Psoas muscle (tissue), 8 donors: ENCODE measurements at places on chromosomes 6 and 20.

GRCh38 chr6:144653885-144654505, 368.9 kb downstream of the UTRN start:
- DNase-seq = no peak
- no peaks in the 10 kb centered on the region for H3K27me3 ChIP-seq
- no peak overlapping the region for H3K27ac ChIP-seq
- no peaks in the 10 kb centered on the region for H3K4me1 ChIP-seq

DNA sequence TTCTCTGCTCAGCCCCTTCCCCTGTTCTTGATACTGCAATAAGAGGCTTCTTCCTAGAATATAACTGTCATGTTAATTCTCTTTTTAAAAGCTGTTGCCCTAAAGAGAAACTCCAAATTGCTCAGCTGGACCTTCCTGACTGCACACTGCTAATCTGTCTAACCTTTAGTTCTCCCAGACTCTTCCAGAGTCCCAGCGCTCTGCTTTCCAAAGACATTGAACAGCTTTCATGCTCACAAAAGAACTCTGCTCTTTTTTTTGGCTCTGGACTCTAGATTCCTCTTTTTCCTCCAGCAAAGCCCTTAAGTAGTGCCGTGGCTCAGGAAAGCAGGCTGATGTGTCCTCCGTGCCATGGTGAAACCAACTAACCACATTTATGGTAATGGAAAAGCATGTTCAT, 356.6 kb upstream of the RSPO3 start:
- no peak for DNase-seq
- no peak overlapping the region for H3K27ac ChIP-seq
- H3K27me3 ChIP-seq = no peaks in the 10 kb centered on the region

DNA sequence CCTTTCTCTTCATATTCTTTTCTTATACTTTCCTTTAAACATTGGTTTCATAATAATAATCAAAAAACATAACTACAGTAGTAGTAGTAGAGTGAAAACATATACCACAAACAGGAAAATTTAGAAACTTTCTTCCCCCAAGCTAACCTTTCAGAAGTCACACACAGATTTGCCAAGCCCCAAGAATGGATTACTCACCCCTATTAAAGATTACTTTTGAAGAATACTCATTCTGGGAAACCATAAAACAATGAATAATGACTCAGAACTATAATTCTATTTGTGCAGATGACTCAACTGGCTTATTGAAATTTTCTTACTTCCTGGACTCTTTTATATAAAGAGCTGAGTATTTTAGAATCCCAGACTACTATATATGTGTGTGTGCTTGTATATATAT, 119.4 kb upstream of the GJE1 start:
- H3K4me3 ChIP-seq = no peak overlapping the region
- H3K4me1 ChIP-seq = no peaks in the 10 kb centered on the region
- no peaks in the 10 kb centered on the region for H3K27me3 ChIP-seq
- H3K36me3 ChIP-seq = no peaks in the 10 kb centered on the region
- H3K27ac ChIP-seq = no peak overlapping the region

DNA sequence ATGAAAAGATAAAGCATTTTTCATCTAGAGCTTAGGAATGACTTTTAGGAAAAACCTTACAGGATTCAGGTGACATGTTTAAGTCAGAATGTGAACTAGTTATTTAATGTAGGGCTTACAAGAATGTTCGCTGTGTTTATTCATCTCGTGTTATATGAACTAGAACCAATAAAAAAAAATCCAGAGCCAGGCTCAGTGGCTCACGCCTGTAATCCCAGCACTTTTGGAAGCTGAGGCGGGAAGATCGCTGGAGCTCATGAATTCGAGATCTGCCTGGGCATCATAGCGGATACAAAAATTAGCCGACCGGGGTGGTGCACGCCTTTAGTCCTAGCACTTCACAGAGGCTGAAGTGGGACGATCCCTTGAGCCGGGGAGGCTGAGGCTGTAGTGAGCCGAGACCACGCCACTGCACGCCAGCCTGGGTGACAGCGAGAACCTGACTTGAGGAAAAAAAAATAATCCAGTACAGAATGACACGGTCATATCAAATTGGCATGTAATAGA, 46.3 kb downstream of the OR2B2 start:
- peaks cover 86% of the 10 kb centered on the region for H3K27me3 ChIP-seq
- H3K27ac ChIP-seq = no peak overlapping the region
- H3K4me1 ChIP-seq = peaks cover 28% of the 10 kb centered on the region
- peak overlapping the region; percentile 71 for H3K4me3 ChIP-seq

GRCh38 chr6:90199900-90200299, 96.7 kb downstream of the BACH2 start:
- peak overlapping the region; percentile 53 for H3K27ac ChIP-seq
- DNase-seq = no peak
- H3K4me3 ChIP-seq = no peak overlapping the region
- H3K4me1 ChIP-seq = peaks cover 69% of the 10 kb centered on the region
- H3K27me3 ChIP-seq = no peaks in the 10 kb centered on the region
- H3K36me3 ChIP-seq = no peaks in the 10 kb centered on the region

DNA sequence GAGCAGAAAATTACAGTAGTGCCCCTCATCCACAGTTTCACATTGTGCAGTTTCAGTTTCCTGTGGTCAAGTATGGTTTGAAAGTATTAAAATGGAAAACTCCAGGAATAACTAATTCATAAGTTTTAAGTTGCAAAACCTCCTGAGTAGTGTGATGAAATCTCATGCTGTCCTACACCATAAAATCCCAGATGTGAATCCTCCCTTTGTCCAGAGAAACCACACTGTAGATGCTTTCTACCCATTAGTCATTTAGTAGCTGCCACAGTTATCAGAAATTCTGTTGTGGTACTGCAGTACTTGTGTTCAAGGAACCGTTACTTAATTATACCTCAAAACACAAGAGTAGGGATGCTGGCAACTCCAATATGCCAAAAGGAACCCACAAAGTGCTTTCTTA, 74.7 kb downstream of the PTCHD4 start:
- no peak overlapping the region for H3K27ac ChIP-seq
- H3K27me3 ChIP-seq = no peaks in the 10 kb centered on the region
- no peaks in the 10 kb centered on the region for H3K4me1 ChIP-seq
- DNase-seq = no peak

- no peaks in the 10 kb centered on the region for H3K27me3 ChIP-seq
- no peak overlapping the region for H3K4me3 ChIP-seq
- no peak overlapping the region for H3K27ac ChIP-seq
- H3K36me3 ChIP-seq = no peaks in the 10 kb centered on the region
- H3K4me1 ChIP-seq = no peaks in the 10 kb centered on the region
Observed at GRCh38 chr6:82094166-82094806, 153.3 kb downstream of the IBTK start.

DNA sequence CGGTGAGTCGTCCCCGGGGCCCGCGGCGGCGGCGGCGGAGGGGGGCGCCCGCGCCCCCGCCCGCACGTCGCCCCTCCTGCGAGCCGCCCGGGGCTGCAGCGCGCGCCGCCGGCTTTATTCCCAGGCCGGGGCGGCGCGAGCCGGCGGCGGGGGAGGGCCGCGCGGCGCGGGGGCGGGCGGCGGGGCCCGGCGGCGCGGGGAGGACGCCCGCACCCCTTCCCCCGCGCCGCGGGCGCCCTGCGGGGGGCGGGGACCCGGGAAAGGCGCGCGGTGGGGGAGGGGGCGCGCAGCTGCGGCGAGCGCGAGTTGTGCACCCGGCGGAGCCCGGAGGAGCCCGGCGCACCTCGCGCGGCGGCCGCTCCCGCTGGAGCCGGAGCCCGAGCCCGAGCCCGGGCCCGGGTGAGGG, 646 bp downstream of the HMGA1 start:
- no peaks in the 10 kb centered on the region for H3K27me3 ChIP-seq
- H3K4me3 ChIP-seq = peak overlapping the region; percentile 91
- H3K36me3 ChIP-seq = peaks cover 20% of the 10 kb centered on the region
- peak overlapping the region; percentile 96 for H3K27ac ChIP-seq
- no peaks in the 10 kb centered on the region for H3K4me1 ChIP-seq

- H3K36me3 ChIP-seq = no peaks in the 10 kb centered on the region
- H3K27ac ChIP-seq = no peak overlapping the region
- no peak overlapping the region for H3K4me3 ChIP-seq
- no peaks in the 10 kb centered on the region for H3K27me3 ChIP-seq
- H3K4me1 ChIP-seq = no peaks in the 10 kb centered on the region
Observed at GRCh38 chr20:22963581-22963980, 71.5 kb upstream of the SSTR4 start.

DNA sequence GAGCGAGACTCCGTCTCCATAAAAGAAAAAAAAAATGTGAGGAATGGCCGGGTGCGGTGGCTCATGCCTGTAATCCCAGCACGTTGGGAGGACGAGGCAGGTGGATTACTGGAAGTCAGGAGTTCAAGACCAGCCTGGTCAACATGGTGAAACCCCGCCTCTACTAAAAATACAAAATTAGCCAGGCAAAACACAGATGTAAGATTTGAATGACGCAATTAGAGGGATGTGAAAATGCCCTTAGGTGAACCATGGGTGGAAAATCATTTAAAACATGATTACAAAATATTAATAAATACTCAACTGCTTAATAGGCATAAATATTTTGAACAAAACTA, 20.9 kb downstream of the COL9A3 start:
- H3K4me3 ChIP-seq = no peak overlapping the region
- no peak for DNase-seq
- H3K4me1 ChIP-seq = no peaks in the 10 kb centered on the region
- peaks cover 6% of the 10 kb centered on the region for H3K27me3 ChIP-seq
- H3K36me3 ChIP-seq = no peaks in the 10 kb centered on the region

GRCh38 chr6:84072442-84072997, 38.9 kb downstream of the MRAP2 start:
- no peaks in the 10 kb centered on the region for H3K27me3 ChIP-seq
- H3K27ac ChIP-seq = no peak overlapping the region
- H3K4me3 ChIP-seq = no peak overlapping the region
- no peak for DNase-seq
- H3K36me3 ChIP-seq = no peaks in the 10 kb centered on the region

DNA sequence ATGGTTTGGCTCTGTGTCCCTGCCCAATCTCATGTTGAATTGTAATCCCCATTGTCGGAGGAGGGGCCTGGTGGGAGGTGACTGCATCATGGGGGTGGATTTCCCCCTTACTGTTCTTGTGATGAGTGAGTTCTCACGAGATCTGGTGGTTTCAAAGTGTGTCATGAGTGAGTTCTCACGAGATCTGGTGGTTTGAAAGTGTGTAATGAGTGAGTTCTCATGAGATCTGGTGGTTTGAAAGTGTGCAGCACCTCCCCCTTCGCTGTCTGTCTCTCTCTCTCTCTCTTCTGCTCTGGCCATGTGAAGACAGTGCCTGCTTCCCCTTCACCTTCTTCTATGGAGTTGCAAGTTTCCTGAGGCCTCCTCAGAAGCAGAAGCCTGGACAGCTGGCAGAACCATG, 87.6 kb downstream of the MYLK4 start:
- no peak overlapping the region for H3K27ac ChIP-seq
- no peaks in the 10 kb centered on the region for H3K36me3 ChIP-seq
- no peak overlapping the region for H3K4me3 ChIP-seq
- H3K4me1 ChIP-seq = peaks cover 18% of the 10 kb centered on the region
- H3K27me3 ChIP-seq = no peaks in the 10 kb centered on the region

DNA sequence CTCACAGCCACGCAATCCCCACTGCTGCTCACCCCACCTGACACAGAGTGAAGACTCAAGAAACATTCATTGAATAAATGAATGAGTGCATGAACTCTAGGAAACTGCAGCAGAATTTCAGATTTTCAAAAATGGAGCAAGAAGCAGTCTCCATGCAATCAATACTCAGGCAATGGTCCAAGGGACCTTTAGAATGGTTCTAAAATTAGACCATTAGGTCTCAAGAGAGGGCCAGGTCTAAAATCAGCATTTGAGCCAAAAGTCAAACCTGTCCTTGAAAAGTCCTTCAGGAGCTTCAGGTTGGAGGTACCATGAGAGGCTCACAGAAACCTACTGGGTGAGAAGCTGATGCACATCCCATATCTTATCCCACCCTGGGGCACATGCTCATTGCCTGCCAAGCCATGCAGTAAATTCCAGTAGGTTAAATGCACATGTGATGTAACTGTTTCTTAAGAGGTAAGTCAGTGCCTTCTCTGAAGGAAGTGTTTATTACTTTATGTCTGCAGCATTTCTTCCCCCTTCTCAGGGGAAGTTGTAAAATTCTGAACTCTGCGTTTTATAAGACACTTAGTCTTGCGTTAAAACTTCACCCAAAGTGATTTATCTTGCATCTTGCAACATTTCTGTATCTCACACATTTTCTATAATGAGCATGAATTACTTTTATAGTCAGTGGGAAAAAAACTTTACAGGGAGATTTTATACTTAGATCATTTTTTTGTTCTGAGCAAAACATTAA, 126.6 kb downstream of the ADAT2 start:
- no peak for DNase-seq
- H3K4me3 ChIP-seq = no peak overlapping the region
- H3K4me1 ChIP-seq = no peaks in the 10 kb centered on the region
- no peaks in the 10 kb centered on the region for H3K27me3 ChIP-seq
- no peaks in the 10 kb centered on the region for H3K36me3 ChIP-seq

GRCh38 chr6:72267470-72267869, 354.4 kb upstream of the KCNQ5 start:
- H3K36me3 ChIP-seq = no peaks in the 10 kb centered on the region
- no peak for DNase-seq
- no peaks in the 10 kb centered on the region for H3K4me1 ChIP-seq
- H3K27me3 ChIP-seq = no peaks in the 10 kb centered on the region

DNA sequence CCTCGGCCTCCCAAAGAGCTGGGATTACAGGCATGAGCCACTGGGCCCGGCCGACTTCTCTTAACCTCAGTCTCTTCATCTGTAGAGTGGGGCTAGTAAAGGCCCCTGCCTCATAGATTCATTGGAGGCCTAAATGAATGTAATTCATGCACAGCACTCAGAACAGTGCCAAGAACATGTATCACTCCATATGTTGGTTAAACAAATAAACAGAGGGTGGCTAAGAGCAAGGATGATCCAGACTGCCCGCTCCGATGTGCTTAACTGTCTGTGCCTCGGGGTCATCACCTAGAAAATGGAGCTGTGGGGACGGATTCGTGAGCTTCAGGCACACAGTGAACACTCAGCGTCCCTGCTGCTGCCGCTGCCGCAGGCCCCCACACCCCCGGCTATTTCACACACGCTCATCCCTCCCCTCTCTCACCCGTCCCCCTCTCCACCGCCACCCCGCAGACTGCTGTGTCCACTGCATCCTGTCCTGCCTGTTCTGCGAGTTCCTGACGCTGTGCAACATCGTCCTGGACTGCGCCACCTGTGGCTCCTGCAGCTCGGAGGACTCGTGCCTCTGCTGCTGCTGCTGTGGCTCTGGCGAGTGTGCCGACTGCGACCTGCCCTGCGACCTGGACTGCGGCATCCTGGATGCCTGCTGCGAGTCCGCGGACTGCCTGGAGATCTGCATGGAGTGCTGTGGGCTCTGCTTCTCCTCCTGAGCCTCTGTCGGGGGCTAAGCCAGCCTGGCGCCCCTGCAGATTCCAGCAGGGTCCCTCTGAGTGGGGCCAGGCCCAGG, 14.8 kb downstream of the MDFI start:
- no peaks in the 10 kb centered on the region for H3K36me3 ChIP-seq

DNA sequence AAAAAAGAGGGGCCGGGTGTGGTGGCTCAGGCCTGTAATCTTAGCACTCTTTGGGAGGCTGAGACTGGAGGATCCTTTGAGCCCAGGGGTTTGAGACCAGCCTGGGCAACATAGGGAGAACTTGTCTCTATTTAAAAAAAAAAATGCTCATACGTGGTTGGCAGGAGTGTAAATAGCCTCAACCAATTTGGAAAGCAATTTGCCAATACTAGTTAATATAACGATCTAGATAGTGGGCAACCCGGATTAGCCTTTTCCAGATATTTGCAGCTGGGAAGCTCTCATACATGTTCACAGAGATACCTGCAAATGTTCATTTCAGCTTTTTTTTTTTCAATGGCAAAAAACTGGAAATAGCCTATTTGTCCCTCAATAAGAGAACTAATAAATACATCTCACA, 39.0 kb upstream of the SLC23A2 start:
- H3K27ac ChIP-seq = no peak overlapping the region
- H3K4me3 ChIP-seq = no peak overlapping the region
- no peak for DNase-seq
- no peaks in the 10 kb centered on the region for H3K27me3 ChIP-seq
- H3K4me1 ChIP-seq = no peaks in the 10 kb centered on the region
